ENCODE measurements at places on chromosomes 4 and X.

DNA sequence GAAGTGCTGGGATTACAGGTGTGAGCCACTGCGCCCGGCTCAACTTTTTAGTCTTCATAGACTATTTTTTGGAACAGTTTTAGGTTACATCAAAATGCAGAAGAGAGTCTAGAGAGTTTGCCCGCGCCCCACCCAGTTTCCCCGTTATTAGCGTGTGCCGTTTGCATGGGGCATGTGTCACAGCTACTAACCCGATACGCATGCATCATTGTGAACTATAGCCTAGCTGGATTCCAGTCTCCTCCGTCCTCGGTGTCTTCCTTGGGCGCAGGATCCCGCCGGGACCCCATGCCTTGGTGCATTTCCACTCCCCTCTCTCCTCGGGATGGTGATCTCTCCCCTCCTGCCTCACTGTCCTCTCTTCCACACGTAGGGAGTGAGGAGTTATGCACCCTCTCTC lies 85.5 kb upstream of the ADRA2C start:
- no peak for DNase-seq

- DNase-seq: no peak
Measured at GRCh38 chr4:105741548-105741947, 33.0 kb downstream of the GSTCD start.

GRCh38 chr4:36532670-36533379 lies 251.4 kb downstream of the DTHD1 start:
- no peak for DNase-seq

- no peak for DNase-seq
Measured at GRCh38 chrX:136708348-136708747, 60.4 kb downstream of the CD40LG start.

DNA sequence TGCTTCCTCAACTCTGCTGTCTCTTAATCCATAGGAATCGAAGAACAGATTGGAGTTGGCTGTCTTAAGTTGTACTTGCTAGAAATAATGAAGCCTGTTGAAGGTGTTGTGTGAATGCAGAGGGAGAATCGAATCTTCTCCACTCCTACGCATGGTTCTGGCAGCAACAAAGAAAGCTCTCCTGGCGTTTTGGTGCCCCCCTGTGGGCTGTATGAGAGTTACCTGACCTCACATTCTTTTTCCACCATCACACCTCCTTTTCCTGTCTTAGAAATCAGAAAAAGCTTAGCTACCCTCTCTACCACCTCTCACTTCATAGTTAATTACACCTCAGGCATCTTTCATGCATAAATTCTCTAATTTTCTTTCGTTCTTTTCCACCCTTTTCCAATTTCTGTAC lies 16.3 kb downstream of the KLF8 start:
- peak; percentile 13 for DNase-seq

Data from NCI-H748 treated with DMSO at 0.1 percent for 48 hours (cell line).